ENCODE measurements at places on chromosomes 2 and 18.

GRCh38 chr2:219916281-219916680, 288.9 kb downstream of the SLC4A3 start:
- DNase-seq: no peak

DNA sequence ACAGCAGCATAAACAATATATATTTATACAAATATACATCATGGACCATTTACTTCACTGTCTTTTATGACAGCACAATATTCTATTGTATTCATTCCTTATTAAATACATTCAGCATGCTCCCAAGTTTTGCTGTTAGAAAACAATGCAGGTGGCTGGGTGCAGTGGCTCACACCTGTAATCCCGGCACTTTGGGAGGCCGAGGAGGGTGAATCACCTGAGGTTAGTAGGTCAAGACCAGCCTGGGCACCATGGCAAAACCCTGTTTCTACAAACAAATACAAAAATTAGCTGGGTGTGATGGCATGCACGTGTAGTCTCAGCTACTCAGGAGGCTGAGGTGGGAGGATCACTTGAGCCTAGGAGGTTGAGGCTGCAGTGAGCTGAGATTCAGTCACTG, 39.0 kb downstream of the NPC1 start:
- no peak for DNase-seq

DNA sequence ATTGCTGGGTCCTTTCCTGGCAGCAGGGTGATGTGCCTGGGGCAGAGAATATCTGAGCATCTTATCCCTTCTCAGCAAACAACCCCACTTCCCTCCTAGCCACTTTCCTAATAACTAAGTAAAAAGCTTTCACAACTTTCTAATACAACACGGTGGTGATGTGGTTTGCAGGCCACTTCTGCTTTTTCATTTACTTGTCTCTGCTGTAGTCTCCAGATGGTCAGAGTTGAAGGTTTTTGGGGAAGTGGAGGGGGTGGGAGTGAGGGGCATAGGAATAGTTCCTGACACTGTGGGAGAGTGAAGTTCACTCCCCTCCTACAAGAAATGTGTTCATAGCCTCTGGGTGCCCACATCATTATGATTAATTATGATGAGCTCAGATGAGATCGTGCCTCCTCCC, 11.6 kb downstream of the OXER1 start:
- no peak for DNase-seq

DNA sequence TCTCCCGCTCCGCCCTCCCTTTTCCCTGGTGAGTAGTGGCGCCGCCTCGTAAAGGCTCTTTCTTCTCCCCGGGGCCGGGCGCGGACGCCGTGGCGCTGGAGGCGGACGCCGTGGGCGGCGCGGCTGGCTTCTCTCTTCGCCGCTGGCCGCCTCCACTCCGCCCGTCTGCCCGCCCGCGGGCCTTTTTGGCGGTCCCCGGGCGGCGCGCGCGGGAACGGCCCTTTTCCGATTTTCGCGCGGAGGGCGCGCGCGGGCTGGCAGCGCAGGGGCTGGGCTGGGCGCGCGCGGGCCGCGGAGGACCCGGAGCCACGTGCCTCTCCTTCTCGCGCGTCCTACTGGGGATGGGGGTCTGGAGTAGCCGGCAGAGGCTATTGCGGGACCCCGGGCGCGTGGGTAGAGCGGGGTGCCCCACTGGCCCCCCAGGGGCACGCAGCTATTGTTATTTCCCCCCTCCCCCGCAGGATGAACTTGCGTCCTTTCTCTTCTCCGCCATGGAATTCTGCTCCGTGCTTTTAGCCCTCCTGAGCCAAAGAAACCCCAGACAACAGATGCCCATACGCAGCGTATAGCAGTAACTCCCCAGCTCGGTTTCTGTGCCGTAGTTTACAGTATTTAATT, 472 bp downstream of the SLC20A1 start:
- no peak for DNase-seq

GRCh38 chr2:225761396-225761795, 361.9 kb downstream of the NYAP2 start:
- no peak for DNase-seq

GRCh38 chr2:48197618-48198017, 291.3 kb upstream of the FBXO11 start:
- no peak for DNase-seq

GRCh38 chr18:5527603-5528002, 16.2 kb downstream of the EPB41L3 start:
- DNase-seq: no peak

DNA sequence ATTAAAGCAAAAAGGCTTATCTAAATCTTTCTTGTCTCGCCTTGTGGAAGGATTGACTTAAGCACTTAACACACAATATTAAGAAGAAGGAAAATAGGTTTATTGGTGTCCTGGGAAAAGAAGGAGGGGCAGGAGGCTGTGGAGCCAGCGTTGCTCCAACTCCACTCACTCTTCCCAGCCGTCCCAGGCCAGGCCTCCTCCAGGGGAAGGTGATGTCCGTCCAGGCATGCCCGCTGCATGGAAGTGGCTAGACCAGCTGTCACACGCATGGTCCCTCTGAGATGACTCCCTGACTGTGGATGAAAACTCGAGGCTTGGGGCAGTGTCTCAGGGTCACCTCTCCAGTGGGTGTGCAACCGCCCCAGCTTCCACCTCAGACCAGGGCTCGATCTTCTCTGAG, 281.1 kb downstream of the GALR1 start:
- DNase-seq: no peak

DNA sequence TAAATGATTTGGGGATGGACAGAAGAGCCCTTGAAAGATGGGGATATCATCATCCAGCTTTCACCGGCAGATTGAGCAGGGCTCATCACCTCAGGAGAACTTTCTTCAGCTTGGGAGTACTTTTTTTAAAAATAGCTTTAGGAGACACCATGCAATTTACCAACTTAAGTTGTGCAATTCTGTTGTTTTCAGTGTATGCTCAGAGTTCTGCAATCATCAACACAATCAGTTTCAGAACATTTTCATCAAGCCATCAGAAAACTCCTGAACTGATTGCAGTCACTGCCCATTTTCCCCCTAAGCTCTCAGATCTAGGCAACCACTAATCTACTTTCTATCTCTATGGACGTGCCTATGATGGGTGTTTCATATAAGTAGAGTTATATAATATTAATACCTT, 117.7 kb downstream of the CRIM1 start:
- DNase-seq: no peak

DNA sequence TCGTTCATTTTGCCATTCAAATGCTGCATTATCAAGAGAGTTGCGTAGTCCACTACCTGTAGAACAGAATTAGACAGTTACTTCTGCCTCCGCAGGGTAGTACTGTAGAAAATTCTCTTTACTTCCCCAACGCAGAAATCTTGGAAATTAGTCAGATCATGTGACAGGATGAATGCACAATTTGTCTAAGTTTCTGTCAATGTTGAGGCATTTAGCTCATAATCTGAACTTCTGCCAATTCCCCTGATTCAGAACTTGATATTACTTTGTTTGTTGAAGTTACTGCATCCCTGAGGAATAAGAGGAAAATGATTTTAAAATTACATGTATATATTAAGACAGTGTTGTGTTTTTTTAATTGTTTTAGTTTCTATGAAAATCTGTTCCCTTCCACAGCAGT, 83.4 kb downstream of the TTC27 start:
- DNase-seq: no peak

DNA sequence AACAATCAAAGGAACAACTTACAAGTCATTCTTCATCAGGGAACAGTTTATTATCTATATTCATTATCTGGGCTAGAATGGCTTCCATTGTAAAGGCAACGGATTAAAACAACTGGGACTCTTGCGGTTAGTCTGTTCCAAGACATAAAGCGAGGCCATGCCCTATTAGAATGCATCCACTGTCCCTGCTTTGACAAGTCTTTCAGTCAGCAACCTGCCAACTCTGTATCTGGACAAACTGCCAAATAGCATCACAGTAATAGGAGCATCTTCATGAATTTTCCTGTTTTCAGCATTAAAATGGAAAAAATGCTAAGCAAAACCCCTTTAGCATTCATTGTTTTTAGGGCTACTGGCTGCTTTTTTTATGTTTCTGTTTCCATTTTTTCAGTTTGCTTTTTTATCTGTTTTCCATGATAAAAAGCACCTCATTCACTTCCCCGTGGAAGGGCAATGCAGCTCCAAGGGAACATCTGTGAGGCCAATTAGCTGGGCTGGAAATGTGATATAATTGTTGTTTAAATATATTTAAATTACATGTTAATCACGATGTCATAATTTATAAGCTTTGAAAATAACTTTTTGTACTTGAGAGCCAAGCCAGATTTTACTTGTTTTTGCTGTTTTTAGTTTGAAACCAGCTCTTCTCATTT, 834.3 kb downstream of the CPS1 start:
- no peak for DNase-seq

GRCh38 chr2:133438026-133438425, 130.2 kb downstream of the NCKAP5 start:
- DNase-seq: no peak

- no peak for DNase-seq
Observed at GRCh38 chr18:26089293-26090129, 902 bp downstream of the SS18 start.

DNA sequence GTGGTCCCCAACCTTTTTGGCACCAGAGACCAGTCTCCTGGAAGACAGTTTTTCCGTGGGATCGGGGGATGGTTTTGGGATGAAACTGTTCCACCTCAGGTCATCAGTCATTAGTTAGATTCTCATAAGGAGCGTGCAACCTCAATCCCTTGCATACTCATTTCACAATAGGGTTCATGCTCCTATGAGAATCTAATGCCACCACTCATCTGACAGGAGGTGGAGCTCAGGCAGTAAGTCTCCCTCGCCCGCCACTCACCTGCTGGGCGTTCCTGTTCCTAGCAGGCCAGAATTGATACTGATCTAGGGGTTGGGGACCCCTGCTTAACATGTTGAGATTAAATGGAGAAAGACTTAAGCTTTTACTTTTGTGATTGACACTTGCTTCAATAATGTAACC, 9.9 kb downstream of the NABP1 start:
- no peak for DNase-seq

DNA sequence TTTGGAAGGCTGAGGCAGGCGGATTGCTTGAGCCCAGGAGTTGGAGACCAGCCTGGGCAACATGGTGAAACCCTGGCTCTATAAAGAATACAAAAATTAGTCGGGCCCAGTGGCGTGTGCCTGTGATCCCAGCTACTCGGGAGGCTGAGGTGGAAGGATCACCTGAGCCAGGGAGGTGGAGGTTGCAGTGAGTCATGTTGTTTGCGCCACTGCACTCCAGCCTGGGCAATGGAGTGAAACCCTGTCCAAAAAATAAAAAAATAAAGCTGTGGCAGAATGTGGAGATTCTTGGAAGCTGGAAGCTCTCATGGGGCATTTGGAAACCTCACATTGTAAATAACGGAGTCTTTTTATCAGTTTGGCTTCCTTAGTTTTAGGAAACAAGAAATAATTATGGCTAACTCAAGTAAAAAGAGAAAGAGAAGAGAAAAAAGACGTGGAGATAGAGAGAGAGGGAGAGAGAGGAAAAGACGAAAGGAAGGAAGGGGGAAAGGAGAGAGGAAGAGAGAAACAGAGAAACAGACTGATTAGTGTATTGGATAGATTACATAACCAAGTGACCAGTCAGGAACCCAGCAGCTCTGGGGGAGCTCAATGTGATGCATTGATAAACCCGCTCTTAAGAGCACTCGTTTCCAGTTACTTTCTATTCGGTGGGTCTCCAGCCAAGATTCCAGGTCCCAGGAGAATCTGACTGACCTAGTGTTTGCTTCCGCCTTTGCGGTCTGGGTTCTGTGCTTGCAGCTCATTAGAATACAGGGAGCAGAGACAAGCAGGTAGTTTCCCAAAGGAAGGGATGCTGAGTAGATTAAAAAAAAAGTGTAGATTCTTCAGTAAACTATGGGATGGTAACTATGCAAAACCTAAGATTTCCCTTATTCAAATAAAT, 1.1 kb upstream of the SPAST start:
- DNase-seq: no peak

DNA sequence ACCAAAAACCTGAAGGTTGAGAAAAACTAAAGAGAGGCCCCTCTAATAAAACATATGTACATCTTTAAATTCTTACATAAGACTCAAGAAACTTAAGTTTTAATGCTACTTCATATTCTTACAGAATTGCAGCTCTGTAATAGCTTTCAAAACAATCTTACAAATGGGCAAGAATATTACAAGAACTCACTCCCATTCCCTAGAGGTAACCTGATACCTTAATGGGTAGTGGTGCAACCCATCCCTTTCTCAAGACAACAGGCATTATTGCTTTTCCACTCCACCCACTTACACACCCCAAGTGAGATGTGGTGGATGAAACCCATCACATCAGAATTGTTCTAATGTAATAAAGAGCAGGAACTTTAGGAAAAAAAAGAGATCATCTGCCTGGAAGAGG, 103.7 kb downstream of the RBMS1 start:
- DNase-seq: no peak

- DNase-seq: no peak
Observed at GRCh38 chr2:214737188-214737587, 72.3 kb downstream of the BARD1 start.

GRCh38 chr18:41745166-41746049, 209.6 kb upstream of the PIK3C3 start:
- no peak for DNase-seq

DNA sequence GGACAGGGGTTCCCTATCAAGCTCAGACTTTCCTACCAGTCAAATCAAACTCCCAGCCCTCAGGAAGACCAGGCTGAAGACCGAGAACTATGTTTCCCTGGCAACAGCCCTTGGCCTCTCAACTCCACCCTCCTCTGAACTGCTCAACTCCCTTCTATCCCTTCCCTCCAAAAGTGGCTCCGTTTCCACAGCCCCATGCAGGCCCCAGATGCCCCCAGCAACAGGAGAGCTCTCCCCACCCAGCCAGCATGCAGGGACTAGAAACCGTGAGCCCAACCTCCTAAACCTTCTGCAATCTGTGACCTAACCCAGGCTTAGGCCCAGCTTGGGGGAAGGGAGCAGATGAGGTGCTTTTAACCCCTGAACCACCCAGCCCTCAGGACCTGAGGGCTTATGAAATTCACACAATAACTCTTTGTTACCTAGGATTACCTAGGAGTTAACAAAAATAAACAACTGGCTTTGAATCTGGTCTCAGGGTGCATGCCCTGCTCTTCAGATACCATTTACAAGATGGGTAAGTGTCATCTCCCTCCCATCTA, 87.2 kb downstream of the BCL11A start:
- no peak for DNase-seq

GRCh38 chr2:58035352-58035751, 11.3 kb upstream of the VRK2 start:
- no peak for DNase-seq

GRCh38 chr2:11938196-11938595, 191.8 kb downstream of the LPIN1 start:
- DNase-seq: no peak

DNA sequence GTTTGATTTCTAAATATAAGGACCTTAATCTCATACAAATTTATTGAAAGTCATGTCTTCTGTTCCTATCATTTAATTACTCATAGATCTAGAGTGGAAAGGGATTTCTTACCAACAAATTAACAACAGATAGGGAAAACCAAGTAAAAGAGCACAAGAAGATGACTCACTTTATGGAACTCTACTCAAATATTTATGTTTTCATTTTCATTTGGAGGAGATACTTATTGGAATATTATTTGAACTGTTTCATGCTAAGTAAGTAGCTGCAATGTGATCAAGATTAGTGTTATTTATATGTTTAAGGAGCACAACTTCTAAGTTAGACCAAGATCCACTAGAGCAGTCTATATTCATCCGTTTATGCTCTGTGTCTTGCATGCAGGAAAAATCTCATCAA, 1.3 kb downstream of the NT5C1B start:
- DNase-seq: no peak
